ENCODE measurements at places on chromosomes 3 and 15.

DNA sequence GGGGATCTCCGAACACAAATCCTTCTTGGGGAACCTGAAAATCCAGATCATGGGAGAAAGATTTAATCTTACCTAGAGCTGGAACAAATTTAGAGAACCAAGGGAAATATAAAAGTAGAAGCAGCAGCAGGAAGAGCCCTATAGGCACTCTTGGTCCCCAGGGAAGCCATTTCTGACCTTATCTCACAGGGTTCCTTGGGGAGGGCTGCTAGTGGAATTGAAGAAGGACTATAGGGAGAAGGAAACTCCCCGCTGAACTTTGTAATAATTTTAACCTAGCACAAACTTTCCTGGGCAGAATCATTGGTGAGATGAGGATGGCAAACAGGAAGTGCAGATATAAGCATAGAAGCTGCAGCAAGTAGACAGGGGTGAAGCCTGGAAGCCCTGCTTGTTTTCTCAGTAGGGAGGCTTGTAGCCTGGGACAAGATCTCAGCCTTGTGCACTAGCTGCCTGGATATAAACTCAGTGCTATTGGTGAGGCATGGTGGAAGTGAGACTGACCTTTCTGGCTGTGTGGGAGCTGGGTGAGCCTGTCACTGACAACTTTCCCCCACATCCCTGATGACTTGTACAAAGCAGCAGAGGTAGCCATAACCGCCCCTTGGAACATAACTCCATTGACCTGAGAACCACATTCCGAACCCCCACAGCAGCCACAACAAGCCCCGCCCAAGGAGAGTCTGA is 343.0 kb upstream of the TGFBR2 start:
- no peak for DNase-seq

DNA sequence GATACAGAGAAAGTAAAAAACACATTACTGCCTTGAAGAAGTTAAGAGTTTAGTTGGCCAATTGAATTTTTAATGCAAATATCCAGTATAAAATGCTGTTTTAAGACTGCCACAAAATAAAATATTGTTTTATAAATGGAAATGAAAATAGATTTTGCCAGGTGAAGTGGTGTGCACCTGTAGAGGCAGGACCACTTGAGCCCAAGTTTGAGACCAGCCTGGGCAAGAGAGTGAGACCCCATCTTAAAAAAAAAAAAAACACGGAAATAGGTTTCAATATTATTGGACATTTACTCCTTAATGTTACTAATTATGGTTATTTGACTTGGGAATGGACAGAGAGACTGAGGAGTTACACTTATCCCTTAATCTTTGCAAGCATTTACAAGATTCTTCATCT is 1.9 kb downstream of the PIGB start:
- DNase-seq, result no peak

DNA sequence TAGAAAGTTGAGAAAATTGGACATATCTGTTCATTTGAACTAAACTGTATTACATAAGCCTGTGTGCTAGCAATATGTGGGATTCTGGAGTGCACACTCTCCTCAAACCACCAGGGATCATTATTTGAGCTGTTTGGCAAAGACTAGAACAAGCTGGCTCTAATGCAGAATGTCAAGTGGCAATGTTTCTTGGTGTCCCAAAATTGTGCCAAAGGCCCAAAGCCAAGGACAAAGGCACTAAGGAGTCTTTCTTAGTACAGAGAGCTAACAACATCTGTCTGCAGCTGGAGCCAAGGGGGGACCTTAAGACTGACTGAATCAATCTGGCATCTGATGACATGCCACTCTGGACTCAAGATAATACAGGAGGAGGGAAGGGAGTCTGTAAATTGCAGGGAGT is 76.7 kb upstream of the STRIT1 start:
- no peak for DNase-seq

- no peak for DNase-seq
These were observed 228.1 kb downstream of the ADAMTS9 start for GRCh38 chr3:64459711-64460110.

- DNase-seq, result no peak
These were observed 479.5 kb upstream of the AGTR1 start for GRCh38 chr3:148218222-148218621.

GRCh38 chr3:107413264-107413663 is 36.0 kb downstream of the CCDC54 start:
- DNase-seq, result no peak

DNA sequence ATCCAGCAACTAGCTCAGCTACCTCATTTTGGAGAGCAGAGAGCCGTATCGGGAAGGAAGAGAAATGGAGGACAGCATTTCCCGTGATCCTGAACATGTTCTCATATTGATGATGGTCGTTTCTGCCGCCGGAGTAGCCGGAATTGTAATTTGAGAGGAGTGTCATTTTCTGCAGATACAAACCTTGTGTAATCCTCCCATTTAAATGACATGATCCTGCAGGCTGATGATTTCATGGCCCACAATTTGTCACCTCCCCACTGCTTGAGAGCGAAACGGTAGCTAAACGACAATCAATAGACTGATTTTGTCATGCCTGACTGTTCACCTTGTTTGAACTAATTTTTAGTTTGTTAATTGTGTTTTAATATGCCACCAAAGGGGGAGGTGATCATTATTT is 126.5 kb upstream of the CNTN6 start:
- DNase-seq, result no peak

- no peak for DNase-seq
These were observed 4.8 kb upstream of the ARHGAP31 start for GRCh38 chr3:119289404-119289770.

DNA sequence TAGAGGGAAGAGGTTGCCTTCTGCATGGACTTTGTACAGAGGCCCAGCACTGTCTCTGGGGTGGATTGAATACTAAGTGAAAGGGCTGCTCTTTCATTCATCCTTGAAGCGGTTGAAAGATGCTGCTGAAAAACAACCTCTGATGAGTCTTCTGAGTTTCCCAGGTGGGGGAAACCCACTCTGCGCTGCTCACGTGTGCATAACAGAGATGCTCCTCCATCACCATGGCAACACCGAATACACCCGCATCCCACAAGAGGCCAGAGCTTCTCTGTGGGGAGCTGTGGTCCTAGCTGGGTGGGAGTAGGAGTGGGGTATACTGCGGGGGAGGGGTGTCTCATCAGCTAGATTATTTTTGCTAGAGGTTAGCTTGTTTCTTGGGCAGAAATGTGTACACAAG is 6.1 kb upstream of the SYN2 start:
- no peak for DNase-seq

- no peak for DNase-seq
These were observed 50.0 kb upstream of the NMD3 start for GRCh38 chr3:161171113-161171512.

GRCh38 chr15:93848490-93848889 is 382.9 kb upstream of the MCTP2 start:
- DNase-seq, result no peak

- no peak for DNase-seq
These were observed 79.2 kb upstream of the ARHGEF3 start for GRCh38 chr3:56880720-56881575.

DNA sequence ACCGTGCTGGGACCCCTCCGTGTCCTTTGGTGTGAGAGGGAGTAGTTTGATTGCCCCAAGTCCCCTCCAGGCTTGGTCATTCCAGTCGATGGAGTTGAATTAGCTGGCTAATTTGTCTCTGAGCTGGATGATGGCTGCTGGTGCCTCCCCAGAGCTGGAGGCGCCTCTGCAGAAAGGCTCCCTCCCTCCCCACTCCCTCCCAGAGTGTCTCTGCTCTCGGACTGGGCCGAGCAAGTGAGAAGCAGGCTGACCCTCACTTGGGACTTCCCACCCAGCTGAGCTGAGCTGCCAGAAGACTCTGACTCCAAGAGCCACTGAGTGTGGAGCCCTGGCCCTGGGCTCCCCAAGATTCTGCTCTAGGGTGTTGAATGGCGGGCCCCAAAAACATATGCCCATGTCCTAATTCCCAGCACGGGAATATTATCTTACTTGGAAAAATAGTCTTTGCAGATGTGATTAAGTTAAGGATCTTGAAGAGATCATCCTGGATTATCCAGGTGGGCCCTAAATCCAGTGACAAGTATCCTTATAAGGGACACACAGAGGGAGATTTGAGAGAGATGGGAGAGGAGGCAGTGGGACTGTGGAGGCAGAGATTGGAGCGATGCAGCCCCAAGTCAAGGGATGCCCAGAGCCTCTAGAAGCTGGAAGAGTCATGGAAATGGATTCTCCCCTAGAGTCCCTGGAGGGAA is 60.7 kb upstream of the TLE3 start:
- no peak for DNase-seq

DNA sequence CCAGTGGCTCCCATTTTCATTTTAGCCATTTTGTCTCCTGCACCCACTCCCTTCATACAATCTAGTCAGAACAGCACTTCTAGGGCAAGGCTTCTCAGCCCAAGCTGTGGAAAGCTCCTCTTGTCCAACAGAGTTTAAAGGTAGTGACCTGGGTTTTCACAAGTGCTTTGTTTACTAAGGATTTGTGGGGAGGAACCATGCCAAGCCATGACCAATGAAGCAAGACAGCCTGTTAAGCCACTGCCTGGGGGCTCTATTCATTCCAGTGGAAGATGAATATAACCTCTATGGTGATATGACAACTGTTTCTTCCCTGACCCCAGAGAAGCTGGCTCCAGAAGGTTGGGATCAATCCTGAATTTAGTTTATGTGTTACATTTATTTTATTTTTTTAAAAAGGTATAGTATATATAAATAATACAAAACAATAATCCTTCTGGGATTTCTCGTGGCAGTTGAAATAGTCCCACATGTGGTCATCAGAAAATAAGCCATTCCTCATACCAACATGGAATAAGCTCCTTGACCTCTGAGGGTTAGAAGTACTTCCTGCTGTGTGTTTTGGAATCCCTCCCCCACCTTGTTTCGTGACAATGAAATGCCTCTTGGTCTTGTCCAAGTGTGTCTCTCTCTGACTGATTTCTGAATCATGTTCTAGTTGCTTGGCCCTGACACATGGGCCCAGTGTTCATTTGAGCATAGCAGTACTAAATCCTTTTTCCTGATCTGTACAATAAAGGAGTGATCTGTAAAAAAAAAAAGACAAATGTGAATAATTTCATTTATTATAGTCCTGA is 13.3 kb upstream of the THUMPD3 start:
- DNase-seq, result no peak

- DNase-seq, result no peak
These were observed 43.5 kb downstream of the FMN1 start for GRCh38 chr15:33150971-33151370.

- no peak for DNase-seq
These were observed 88.8 kb upstream of the TBL1XR1 start for GRCh38 chr3:177286034-177286433.

- no peak for DNase-seq
These were observed 176.2 kb upstream of the TPM1 start for GRCh38 chr15:62866366-62866765.

- DNase-seq, result no peak
These were observed 165.5 kb downstream of the ALCAM start for GRCh38 chr3:105532251-105532650.

DNA sequence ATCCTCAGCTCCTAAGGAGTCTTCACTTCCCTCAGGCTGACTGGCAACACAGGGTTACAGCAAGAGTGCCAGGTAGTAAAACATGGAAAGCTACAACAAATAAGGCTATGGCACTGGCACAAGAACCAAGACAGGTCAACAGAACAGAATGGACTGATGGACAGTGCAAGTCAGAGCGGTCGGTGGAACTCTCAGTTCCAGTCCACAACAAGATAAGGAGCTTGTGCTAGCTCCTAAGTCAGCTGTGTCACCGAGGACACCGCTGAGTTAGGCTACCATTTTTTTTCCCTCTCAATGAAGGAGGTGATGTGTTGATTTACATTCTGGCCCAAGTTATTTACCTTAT is 55.9 kb upstream of the LIMD1 start:
- no peak for DNase-seq

DNA sequence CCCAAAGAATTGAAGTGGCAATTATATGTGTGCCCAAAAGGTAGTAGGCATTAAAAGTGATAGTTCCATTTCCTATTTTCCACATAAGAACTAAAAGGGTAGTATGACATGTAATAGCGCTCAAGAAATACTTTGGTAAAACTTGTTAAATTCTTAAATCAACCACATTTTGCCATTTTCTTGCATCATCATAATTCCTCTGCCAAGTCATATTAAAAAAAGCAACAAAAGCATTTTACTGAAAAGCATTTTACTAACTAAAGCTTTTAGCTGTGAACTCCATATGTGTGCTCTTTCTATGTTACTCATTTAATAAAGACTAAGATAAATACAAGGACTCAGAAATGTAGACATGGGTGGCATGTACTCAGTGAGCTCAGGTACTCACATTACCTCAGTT is 70.1 kb downstream of the GPR160 start:
- no peak for DNase-seq

- no peak for DNase-seq
These were observed 3.0 kb upstream of the ZMAT3 start for GRCh38 chr3:179074656-179075055.

DNA sequence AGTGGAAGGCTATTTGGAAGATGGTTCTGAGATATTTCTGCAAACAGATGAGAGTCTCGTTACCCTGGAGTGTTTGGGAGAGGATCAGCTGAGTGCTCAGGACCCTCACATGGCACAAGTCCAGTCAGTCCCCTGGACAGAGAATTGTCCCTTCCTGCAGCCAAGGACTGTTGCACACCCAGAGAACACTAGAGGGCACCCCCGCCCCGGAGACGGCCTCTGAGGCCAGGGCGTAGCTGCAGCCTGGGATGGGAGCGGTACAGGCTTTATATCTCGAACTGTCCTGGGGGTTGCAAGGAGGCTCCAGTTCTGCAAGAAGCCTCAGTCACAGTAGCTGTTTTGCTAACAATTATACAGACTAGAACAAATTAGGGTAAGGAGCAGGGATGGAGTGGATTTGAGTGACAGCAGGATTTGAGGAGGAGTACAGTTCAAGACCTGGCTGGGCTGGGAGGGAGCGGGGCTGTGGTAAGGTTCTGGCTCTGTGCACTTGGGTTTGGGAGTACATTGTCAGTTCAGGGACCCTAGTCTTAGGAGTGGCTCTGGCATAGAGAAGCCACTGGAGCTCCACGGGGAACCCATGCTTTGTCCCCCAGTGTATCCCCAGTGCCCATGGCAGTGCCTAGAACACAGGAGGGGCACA is 67.6 kb upstream of the HACD2 start:
- DNase-seq, result no peak

DNA sequence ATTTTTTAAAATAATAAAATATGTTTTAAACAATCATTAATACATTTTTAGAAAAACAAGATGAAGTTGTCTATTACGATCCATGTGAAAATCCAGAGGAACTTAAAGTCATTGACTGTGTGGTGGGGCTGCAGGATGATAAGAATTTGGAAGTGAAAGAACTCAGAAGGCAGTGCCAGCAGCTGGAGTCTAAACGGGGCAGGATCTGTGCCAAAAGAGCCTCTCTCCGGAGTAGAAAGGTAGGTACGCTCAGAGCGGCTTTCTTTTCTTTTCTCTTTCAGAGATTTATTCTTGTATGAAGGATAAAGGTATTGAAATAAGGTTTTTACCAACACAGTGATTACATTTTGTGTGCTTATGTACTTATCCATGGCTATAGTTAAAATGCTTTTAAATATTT is 13.6 kb downstream of the WHAMM start:
- DNase-seq, result no peak

- DNase-seq, result no peak
These were observed at the start of gene UPK1B for GRCh38 chr3:119173325-119173724. UPK1B (plus strand) TSS chr3:119173598; CDS start chr3:119186742, 13,144 bp downstream.

GRCh38 chr15:64017082-64017588 is 29.1 kb downstream of the DAPK2 start:
- no peak for DNase-seq

- no peak for DNase-seq
These were observed 20.3 kb downstream of the XXYLT1 start for GRCh38 chr3:195250473-195251251.
